ENCODE measurements at places on chromosomes 1 and 21. TPM values are rescaled to one million over a fixed set of nuclear protein-coding genes. Genes with fewer than 3 reads are reported as not detected.

Gene PLA2G2A
- total RNA-seq, result not detected

Gene FCER1G
- 1.1 TPM for total RNA-seq

Gene NADK
- 39.0 TPM for total RNA-seq

DNA sequence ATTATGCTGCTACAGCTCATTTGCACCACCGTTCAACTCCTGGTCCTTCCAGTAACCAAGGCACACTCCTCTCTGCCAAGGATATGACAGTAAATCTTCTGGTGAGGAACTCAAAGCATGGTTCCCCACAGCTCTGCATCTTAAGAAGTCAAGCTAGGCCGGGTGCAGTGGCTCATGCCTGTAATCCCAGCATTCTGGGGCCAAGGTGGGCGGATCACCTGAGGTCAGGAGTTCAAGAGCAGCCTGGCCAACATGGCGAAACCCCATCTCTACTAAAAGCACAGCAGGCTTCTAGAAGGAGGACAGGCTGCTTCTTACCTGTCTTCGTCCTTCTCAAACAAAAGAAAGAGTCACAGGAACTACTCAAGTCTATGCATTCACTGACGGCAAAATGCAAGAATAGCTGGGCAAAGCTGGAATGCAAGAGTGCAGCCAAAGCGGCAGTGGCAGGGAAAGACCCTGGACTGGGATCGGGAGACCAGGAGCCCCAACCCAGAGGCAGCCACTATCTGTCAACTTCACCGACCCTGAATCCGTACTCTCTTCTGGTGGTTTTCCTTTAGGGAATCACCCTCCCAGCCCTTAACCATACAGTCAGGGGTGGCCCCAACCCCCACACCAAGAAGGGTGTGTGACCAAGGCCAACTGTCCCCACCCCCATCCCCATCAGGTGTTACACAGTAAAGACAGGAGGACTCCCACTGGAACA, 75.5 kb downstream of the NPHP4 start:
- no peak for ATAC-seq

- no peak for ATAC-seq
These were observed 14.0 kb upstream of the TRIM67 start for GRCh38 chr1:231147896-231148295.

- ATAC-seq, result no peak
These were observed 121.7 kb downstream of the FGGY start for GRCh38 chr1:59418363-59419144.

- no peak for ATAC-seq
These were observed 40.6 kb downstream of the PTP4A2 start for GRCh38 chr1:31897526-31898100.

DNA sequence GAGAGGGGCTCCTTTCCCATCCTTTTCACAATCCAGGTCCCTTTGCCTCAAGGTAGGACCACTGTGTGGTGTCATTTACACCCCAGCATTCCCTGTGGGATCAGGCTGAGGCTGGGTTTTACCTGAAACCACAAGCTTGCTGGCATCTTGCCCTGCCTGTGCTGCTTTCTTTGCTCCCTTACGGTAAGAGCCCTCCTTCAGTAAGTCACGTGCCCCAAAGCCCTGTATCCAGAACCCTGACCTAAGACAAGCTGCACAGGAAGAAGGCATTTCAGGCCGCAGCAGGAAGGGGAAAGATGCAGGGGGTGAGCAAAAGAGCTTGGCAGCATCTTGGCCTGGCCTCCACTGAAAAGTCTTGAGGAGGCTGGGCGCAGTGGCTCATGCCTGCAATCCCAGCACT, 58.4 kb downstream of the KLHDC7A start:
- ATAC-seq, result no peak

DNA sequence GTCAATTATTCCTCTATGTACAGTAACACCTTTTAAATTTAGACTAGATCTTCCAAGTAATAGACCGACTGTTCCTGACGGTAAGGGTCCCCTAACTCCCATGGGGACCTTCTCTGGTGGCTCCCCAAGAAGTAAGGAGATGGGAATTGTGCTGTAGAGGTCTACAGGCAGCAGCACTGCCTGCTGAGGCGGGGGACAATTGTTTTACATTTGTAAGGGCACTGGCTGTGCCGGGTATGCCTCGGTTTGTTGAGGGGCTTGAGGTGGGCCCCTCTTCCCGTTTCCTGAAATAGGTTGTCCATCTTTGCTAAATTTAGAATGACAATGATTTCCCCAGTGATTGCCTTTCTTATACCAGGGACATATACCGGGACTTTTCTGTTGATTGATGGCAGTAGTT, 13.1 kb upstream of the L1TD1 start:
- no peak for ATAC-seq

GRCh38 chr1:14571810-14572767, 26.4 kb upstream of the KAZN start:
- no peak for ATAC-seq

DNA sequence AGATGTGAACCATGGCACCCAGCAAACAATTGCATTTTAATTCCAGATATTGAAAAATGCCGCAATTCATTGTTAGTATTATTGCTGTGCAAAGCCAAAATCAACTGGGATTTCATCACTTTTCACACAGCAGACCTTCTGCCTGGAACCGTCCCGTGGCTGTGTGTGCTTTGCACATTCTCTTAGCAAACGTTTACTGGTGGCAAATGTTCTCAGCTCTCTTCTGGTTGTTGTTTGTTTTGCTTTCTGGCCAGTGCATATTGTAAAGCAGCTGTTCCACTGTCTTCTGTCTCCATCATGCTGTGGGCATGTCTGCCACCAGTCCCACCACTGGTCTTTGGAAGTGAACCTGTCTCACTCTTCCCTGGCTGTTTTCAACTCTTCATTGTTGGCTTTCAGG, 19.8 kb upstream of the TTLL10 start:
- no peak for ATAC-seq

GRCh38 chr21:45894906-45895777, 86.4 kb upstream of the COL6A1 start:
- no peak for ATAC-seq

DNA sequence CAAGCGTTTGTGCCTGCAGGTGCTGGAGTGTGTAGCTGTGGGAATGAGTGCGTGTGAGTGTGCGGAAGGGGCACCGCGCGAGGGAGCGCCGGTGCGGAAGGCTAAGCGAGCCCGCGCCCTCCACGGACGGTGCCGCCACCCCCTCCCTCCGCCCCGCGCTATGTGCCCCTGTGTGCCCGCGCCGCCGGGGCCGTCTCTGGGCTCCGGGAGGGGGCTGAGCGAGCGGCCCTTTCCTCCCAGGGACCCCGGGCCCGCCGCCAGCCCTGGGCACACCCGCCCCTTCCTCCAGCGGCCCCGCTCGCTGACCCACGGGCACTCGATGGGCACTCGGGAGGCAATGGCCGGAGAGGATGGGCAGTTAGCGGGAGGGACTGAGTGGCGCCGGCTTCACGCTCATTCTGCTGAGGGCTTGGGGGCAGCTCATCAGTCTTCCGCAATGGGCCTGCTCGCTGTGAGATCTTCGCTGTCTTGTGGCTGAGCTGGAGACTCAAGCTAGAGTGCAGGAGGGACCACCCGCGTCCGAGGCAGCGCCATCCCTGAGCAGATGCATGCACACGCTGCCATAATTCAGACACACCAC, 8.6 kb upstream of the ADGRB2 start:
- no peak for ATAC-seq
